ENCODE measurements at places on chromosomes 4 and X. TPM values are rescaled to one million over a fixed set of nuclear protein-coding genes. Genes with fewer than 3 reads are reported as not detected.

DNA sequence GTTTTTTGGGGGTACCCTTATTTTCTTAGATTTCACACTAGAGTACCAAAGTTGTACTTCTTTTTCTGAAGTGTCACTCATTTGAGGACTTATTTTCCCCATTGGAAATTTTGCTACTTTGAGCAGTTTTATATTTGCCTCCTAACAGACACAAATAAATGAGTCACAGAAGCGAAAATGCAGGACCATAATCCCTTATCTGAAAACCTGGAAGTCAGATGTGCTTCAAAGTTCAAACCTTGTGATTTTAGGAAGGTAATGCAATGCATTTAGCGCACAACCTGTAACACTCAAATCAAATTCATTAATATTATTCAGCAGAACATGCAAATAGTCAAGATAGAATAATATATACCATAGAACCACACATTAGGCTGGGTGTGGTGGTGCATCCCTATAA, 6.9 kb downstream of the RELL1 start:
- H3K27me3 ChIP-seq = no peaks in the 10 kb centered on the region
- no peak for DNase-seq
- H3K36me3 ChIP-seq = no peaks in the 10 kb centered on the region
- no peak overlapping the region for H3K4me3 ChIP-seq
- peaks cover 16% of the 10 kb centered on the region for H3K4me1 ChIP-seq
- H3K27ac ChIP-seq = no peak overlapping the region

Gene FTSJ1
- 46.6 TPM for total RNA-seq

Gene WAS
- 16.4 TPM for total RNA-seq

GRCh38 chr4:145808021-145808650, 128.2 kb downstream of the C4orf51 start:
- H3K27ac ChIP-seq = peak overlapping the region; percentile 28
- H3K4me3 ChIP-seq = no peak overlapping the region
- H3K4me1 ChIP-seq = peaks cover 13% of the 10 kb centered on the region
- H3K36me3 ChIP-seq = no peaks in the 10 kb centered on the region

GRCh38 chr4:4780729-4781244, 78.7 kb upstream of the MSX1 start:
- H3K27ac ChIP-seq = no peak overlapping the region
- H3K36me3 ChIP-seq = no peaks in the 10 kb centered on the region
- no peak for DNase-seq
- H3K4me1 ChIP-seq = no peaks in the 10 kb centered on the region
- H3K4me3 ChIP-seq = no peak overlapping the region

Gene FGG
- 11.2 TPM for total RNA-seq

DNA sequence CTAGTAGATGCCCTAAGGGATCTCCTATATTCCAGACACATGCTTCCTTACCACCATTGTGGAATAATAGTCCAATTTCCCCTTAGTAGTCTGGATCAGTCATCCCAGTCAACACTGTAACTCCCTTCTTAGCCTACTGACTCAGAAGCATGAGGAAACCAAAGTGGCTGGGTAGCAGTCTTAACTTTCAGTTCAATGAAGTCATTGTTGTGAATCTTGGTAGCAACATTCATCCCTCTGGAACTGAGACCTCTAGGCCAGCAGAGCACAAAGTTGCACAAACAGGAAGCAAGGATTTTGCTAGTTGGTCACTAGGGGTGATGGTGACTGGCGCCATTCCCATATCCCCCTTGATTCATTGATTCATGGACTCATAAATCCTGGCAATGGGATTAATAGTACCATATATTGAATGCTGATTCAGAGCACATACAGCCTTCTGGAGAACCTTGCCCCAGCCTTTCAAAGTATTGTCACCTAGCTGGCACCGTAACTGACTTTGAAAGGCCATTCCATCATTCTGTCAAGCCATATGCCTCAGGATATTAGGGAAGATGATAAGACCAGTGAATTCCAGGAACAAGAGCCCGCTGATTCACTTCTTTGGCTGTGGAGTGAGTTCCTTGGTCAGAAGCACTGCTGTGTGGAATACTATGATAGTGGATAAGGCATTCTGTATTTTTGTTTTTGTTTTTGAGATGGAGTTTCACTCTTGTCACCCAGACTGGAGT, 19.7 kb upstream of the GPAT3 start:
- H3K4me1 ChIP-seq = no peaks in the 10 kb centered on the region
- no peak overlapping the region for H3K27ac ChIP-seq
- no peak for DNase-seq
- H3K36me3 ChIP-seq = no peaks in the 10 kb centered on the region
- H3K27me3 ChIP-seq = no peaks in the 10 kb centered on the region

GRCh38 chr4:38495446-38495845, 168.6 kb upstream of the KLF3 start:
- DNase-seq = no peak
- no peak overlapping the region for H3K4me3 ChIP-seq
- H3K36me3 ChIP-seq = no peaks in the 10 kb centered on the region
- no peak overlapping the region for H3K27ac ChIP-seq
- H3K27me3 ChIP-seq = no peaks in the 10 kb centered on the region

Gene GPR173
- 3.6 TPM for total RNA-seq

Gene GAGE12E
- total RNA-seq = not detected

GRCh38 chr4:30716681-30717207, 3.4 kb upstream of the PCDH7 start:
- DNase-seq = no peak
- H3K27me3 ChIP-seq = peaks cover 56% of the 10 kb centered on the region
- H3K4me3 ChIP-seq = peak overlapping the region; percentile 39

Gene ARX
- 0.26 TPM for total RNA-seq
